ENCODE measurements at places on chromosomes 7 and 10. TPM values are rescaled to one million over a fixed set of nuclear protein-coding genes. Genes with fewer than 3 reads are reported as not detected.

SPDYE8 gene
- not detected for total RNA-seq

DIP2C gene
- 0.22 TPM for total RNA-seq

STK31 gene
- not detected for total RNA-seq

UFSP1 gene
- 1.7 TPM for total RNA-seq

COBL gene
- not detected for total RNA-seq

HUS1 gene
- 49.2 TPM for total RNA-seq

BHLHA15 gene
- 0.76 TPM for total RNA-seq

PPP1R3C gene
- total RNA-seq = 0.25 TPM

HYAL4 gene
- total RNA-seq = not detected
